ENCODE measurements at places on chromosomes 6 and 20.

DNA sequence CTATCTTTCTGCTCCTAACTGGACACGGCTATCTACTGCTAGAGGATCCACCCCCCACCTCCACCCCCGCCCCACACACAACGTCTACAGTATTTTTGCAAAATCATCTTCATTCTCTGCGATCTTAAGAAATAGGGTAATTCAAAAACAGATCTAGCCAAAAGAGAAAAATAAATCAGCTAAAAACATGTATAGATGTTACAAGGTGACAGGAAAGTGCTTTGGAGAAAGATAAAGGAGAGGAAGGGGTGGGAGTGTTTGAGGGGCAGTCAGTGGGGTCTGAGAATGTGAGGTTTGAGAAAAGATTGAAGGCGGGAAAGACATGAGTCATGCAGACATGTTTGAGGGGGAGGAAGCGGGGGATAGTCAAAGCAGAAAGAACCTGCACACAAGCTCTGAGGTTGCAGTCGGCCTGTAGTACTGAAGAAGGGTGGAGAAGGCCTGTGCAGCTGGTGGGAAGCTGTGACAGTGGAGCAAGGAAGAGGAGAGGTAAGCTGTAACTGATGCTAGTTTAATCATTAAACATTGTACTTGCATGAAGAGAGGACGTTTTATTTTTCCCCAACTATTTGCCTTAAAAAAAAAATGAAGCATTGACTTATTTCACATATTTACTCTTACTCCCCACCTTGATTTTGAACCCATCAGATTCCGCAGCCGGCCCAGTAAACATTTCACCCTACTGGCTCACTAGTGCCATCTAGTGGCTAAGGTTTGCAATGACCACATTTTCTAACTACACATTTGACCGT, 332.6 kb downstream of the ADGRB3 start:
- DNase-seq: peak; percentile 45

GRCh38 chr6:25883991-25884390, 9.9 kb upstream of the SLC17A3 start:
- DNase-seq: no peak

DNA sequence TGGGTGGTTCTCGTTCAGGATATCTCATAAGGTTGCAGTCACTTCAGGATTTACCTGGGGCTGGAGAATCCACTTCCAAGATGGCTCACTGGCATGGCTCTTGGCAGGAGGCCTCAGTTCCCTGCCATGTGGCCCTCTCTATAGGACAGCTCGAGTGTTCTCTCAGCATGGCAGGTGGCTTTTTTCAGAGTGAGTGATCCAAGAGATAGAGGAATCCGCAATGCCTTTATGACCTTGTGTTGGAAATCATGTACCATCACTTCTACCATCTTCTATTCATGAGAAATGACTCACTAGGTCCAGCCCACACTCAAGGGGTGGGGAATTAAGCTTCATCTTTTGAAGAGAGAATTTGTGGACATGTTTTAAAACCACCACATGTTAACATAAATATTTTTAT, 37.8 kb downstream of the PPP1R16B start:
- DNase-seq: no peak

DNA sequence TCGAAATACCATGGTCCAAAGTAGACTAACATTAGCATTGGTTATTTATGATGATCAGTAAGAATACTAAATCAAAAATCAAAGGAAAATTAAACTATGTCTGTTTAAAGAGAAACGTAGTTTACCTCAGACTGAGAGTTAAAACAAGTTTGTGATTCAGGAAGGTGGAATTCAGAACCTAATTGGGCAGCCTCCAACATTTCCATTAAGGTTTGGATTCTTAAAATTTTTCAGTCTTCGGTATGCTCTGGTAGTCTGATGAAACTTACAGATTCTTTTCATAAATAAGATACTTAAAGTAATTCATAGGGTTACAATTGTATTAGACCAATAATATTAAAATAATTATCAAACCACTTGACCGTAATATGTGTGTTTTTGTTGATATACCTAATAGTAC, 18.6 kb downstream of the HFE start:
- DNase-seq: no peak

DNA sequence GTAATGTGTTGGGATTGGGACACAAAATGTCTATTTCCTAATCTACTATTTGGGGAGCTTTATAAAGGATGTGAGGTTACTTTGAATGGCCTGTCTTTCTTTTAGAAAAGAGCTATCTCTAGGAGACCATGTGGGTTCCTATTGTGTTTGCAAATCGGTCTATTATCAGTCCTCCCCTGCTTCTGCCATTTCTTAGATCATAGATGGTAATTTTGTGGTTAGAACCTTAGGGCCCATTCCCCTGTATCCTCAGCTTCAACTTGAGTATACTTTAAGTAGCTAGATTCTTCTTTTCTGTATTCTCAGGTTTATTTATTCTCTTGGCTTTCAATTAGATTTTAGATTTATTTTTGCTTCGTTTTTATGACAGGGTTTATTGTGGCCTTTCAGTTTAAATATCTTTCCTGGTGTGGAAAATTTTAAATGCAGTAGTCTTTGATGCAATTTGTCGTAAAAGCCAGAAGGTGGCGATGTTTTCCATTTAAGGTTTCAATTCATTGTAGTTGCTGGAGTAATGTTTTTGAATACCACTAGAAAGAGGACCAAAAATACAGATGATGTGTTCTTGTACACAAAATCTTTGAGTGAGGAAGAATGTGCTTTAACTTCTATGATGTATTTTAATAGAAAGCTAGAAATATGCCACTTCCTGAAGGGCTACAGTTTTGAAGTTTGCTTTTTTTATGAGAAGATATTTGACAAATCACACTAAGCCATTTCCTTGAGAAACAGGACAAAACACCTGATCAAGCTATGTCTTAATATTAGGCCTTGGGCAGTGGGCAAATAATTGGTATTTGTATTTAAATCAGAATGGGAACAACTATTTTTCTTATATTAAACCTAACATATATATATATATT, 20.3 kb downstream of the TBPL1 start:
- DNase-seq: peak; percentile 34

DNA sequence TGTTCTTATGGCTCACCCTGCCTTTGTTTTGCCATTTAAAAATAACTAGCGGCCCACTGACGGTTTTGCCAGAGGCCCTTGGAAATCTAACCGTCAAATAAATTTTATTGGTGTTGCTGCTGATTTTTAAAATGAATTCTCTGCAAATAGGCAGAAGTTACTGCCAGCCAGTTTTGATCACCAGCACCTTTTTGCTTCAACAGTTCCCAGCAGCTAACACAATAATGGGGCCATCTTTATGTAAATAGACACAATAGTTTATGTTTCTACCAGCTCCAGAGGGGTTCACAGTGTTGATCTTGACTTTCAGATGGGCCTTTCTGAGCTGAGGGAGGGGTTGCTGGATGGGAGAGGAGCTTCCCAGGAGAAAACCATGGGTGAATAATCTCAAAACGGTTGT, 11.2 kb downstream of the CD83 start:
- no peak for DNase-seq

- DNase-seq: no peak
Observed at GRCh38 chr6:141103246-141103645, 1029.5 kb upstream of the GJE1 start.

DNA sequence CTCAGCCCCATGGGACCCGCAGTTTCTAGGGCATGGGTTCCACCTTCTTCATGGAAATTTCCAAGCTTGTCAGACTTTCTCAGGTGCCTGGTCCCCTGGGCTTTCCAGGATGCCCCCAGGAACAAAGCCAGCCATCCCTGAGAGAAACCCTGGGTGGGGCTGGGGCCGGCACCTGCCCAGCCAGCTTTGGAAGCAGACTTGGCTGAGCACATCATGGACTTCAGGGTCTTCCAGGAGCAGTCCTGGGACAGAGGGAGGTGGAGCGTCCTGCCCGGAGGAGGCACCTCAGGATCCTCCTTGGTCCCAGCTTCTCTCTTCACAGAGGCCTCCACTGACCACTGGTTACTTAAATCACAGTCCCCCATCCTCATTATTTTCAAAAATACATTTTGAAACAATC, 13.5 kb downstream of the MYT1 start:
- no peak for DNase-seq

- DNase-seq: no peak
Observed at GRCh38 chr20:8783734-8784133, 285.2 kb upstream of the PLCB4 start.

DNA sequence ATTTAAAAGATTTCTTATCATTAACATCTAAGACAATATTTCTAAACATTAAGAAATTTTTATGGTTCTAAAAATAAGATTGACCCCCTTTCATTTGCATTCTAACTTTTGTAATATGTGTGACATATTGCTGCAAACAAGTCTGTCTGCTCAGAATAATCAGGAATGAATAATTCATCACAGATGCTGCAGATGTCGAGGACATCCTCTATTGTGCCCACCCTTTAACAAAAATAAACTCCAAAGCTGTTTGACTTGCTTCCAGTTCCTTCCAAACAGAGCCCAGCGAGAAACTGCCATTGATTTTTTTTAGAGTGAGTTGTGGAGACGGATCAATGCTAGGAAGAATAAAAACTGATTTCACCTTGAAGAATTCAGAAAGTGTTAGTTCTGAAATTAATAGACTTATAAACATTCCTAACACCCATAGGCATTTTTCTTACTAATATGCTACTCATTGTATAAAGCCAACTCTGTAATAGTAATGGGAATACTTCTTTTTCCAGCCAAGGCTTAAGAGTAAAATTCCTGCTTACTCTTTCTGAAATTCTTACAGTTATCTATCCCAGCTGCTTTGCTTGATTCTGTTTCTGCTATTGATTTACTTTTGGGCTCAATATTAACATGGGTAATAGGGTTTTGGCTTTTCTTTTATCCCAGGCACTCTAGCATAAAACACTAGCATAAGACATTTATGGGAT, 244.8 kb upstream of the FAM83B start:
- no peak for DNase-seq

- DNase-seq: no peak
Observed at GRCh38 chr6:132527791-132528190, 10.3 kb upstream of the TAAR9 start.

GRCh38 chr6:131923356-131923755, 27.8 kb downstream of the CCN2 start:
- DNase-seq: no peak

GRCh38 chr20:49185071-49185761, 2.9 kb downstream of the STAU1 start:
- no peak for DNase-seq

GRCh38 chr6:80942911-80943310, 809.6 kb downstream of the TENT5A start:
- no peak for DNase-seq

DNA sequence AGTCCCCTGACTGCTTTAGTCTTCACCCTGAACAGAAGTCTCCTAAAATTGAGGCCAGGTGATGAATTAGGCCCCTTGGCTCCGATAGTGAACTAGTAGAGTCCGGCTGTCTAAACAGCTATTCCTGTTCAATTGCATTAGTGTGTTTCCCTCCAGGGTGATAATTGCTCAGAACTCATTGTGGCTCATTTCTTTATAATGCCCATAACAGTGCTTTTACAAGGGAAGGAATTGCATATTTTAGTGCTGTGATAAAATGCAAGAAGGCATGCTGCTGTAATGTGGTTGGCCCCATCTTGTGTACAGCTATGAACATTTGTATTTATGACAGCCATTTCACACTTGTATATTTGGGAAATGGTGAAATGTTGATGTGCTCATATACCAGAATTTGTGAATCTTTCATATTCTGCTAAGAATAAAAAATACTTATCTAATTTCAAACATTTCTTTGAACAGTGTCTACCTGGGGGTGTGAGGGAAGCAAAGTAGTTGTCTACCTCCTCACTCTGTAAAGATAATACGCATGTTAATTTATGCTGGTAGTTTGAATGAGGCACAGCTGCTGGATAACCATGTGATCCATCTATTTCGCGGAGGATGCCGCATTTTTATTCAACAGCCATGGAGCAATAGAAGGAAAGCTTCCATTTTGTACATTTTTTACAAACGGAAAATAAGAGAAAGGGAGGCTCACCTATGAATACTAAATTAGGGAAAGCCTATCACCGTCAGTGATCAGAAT, 451.4 kb downstream of the NKAIN2 start:
- DNase-seq: no peak

- DNase-seq: no peak
Observed at GRCh38 chr20:38804221-38804620, 1.3 kb upstream of the PPP1R16B start.

- no peak for DNase-seq
Observed at GRCh38 chr20:623021-623420, 12.9 kb upstream of the TCF15 start.

DNA sequence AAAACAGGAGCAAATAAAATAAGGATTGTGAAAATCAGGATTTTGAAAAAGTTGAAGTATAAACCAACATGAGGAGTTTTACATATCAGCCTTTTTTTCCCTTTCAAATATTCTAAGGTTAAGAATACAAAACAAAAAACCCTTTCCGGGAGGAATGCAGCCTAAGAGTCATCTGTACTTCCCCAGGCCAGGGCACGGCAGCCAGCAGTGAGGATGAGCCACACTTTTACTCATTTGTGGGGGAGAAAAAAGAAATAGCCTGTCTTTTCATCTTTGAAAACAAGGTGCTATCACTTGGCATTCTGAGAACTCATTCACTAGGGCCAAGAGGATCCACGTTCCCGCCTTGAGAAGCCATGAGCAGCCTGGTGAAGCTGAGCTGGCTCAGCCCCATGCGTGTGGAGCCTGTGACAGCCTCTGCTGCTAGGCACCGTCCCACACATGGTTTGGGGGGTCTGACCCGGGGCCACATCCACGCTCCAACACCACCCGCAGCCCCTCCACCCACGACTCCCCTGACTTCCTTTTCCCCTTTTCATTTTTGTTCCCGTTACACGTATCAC, 11.2 kb downstream of the SLC22A1 start:
- no peak for DNase-seq

- DNase-seq: peak; percentile 53
Observed at GRCh38 chr6:25410102-25410501, 130.9 kb downstream of the CARMIL1 start.

DNA sequence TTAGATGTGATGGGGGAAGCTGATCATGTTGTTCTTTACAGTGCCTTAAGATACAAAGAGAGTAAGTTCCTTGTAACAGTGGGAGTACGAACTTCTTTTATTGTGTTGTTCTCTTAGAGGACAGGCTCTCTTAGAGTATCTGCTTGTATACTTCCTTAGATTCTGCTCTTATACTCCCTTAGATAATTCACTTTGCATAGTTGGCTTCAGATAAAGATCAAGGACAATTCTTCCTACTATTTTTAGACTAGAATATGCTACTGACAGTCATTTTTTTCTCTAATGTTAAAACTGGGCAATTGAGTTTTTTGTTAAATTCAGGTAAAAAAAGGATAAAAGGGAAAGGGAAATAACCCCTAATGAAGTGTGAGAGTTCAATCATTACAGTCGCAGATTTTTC, 138.7 kb downstream of the MYB start:
- DNase-seq: no peak

GRCh38 chr20:58714923-58715351, 22.3 kb downstream of the NPEPL1 start:
- DNase-seq: no peak

- no peak for DNase-seq
Observed at GRCh38 chr6:47162793-47163192, 120.7 kb upstream of the ADGRF1 start.

- no peak for DNase-seq
Observed at GRCh38 chr6:11320914-11321597, 88.6 kb upstream of the NEDD9 start.

GRCh38 chr6:139639507-139639906, 265.1 kb upstream of the CITED2 start:
- DNase-seq: no peak
